ENCODE measurements at places on chromosomes 4 and X.

DNA sequence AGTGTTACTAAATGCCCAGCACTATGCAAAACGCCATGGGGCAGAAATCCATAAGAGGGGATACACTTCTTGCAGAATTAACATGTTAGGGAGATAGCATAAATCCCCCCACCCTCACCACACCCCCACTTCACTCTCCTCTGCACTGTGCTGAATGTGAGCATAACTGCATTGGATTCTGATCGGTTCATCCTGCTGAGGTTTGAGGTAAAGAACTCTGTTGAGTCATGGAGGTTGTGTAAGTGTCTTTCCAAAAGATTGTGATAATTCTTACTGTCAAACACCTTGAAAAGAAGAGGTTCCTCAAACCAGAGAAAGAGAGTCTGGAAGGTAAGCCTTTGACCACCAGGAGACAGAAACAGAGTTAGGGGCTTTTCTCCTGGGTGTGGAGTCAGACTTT lies 43.6 kb downstream of the RBM47 start:
- no peak for DNase-seq

DNA sequence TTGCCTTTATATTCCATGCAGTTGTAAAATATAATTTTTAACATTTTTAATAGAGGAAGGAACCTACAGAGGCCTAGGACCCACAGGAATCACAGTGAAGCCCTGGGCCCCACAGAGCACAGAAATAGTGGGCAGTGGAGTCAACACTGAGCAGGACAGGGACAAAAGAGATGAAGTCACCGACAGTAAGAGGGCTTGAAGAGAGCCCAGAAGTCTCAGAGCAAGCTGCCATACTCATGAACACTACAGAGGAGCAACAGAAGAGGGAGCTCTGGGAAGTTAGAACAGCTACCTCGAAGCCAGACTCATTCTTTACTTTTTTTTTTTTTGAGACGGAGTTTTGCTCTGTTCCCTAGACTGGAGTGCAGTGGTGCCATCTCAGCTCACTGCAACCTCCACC lies 149.3 kb upstream of the TENM3 start:
- no peak for DNase-seq

- DNase-seq: no peak
Observed at GRCh38 chr4:617644-618641, 7.4 kb upstream of the PDE6B start.

DNA sequence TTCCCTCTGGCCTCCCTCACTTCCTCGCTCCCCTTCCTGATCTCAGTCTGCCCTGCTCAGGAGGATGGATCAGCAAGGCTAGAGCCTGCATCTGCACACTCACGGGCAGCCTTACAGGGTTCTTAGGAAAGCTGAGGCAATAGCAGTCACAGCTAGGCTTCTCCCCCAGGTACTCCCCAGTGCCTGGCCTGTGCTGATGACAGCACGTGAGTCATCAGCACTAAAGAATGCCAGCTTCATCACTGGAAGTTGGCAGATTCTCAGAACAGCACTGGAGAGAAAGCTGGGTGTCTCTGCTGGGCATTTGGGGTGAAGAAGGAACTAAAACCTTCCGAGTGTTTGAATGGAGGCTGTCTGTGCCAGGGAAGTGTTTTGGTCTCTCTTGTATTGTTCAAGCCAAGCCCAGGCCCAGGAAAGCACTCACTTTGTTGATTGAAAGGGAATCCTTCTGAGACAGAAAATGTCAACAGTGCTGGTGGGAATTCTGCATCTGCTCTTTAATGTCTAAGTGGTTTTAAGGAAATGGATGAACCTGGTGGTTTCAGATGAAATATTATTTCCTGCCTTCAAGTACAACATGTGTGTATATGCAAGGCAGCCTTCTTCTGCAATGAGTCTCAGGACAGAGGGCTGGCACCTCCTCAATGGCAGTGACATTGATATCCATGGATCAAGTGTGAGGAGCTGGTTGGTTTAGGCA lies 73.0 kb upstream of the SCOC start:
- DNase-seq: no peak

- DNase-seq: no peak
Observed at GRCh38 chr4:139557556-139558110, 1.6 kb upstream of the SETD7 start.

DNA sequence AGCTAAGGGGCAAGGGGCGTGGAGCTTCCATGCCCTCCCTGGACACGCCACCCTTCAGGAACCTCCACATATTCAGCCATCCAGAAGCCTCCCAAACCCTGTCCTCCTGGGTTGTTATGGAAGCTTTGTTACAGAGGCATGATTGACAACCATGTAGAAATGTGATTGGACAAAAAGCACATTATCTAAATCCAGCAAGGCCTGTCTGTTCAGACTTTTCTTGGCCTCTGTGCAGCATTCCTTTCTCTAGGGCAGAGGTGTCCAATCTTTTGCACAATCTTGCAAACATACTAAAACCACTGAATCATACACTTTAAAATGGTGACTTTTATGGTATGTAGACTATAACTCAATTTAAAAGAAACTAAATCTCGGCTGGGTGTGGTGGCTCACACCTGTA lies 12.7 kb downstream of the STEEP1 start:
- no peak for DNase-seq

GRCh38 chr4:88130544-88131305 lies 27.7 kb downstream of the ABCG2 start:
- no peak for DNase-seq

- DNase-seq: no peak
Observed at GRCh38 chrX:19660604-19661255, 145.4 kb upstream of the MAP3K15 start.

DNA sequence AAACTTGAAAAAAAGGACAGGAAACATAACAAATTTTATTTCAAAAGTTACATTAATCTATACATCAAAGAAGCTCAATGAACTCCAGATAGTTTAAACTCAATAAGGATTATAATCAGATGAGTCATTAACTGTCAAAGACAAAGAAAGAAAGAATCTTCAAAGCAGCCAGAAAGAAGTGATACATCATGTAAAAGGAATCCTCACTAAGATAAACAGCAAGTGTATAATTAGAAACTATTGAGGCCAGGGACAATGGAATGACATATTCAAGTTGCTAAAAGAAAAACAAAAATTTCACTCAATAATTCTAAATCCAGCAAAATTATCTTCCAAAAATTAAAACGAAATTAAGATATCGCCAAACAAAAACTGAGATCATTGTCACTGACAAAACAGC lies 161.6 kb upstream of the NWD2 start:
- no peak for DNase-seq

GRCh38 chrX:130057209-130057608 lies 53.1 kb downstream of the ELF4 start:
- no peak for DNase-seq

DNA sequence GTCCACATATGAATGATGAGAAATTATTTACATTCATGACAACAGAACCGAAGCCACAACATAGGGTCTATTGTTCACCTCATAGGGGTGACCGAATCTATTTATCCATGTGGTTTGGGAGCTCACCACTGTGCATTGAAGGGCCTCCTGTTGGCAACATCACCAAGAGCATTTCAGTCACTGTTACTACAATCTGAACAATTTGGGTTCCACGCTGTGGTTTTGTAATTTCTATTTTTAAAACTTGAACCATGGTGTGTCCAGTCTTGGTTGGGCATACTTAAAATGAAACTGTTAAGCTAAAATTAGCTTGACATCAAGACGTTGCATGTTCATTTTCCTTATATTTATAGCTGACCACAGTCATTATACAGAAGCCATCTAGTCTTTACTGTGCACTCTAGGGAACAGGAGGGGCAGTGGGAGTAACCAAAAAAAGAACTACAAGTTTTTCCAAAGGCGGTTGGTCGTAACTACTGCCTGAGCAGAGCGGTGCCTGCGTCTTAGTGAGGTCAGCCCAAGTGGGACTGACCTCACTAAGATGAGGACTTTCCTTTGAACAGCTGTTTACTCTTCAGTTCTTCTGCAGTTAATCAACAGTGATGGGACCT lies 192.1 kb downstream of the SPRY1 start:
- DNase-seq: no peak

All from activated T-cell treated with anti-CD3 and anti-CD28 coated beads, Interleukin-2, amount 50 U/mL, for 1 hour (primary cell).